Gastrocnemius medialis (tissue), 4 donors: ENCODE measurements at places on chromosomes 12 and 14.
A peak's percentile ranks its signal among the peaks of the same experiment; 100 is the strongest.

GRCh38 chr12:122856999-122857671, 21.9 kb downstream of the HIP1R start:
- no peak for DNase-seq

GRCh38 chr14:56189307-56189706, 71.1 kb downstream of the PELI2 start:
- no peak for DNase-seq

- peak; percentile 57 for DNase-seq
Observed at GRCh38 chr12:108634341-108634751, 652 bp upstream of the SELPLG start.

DNA sequence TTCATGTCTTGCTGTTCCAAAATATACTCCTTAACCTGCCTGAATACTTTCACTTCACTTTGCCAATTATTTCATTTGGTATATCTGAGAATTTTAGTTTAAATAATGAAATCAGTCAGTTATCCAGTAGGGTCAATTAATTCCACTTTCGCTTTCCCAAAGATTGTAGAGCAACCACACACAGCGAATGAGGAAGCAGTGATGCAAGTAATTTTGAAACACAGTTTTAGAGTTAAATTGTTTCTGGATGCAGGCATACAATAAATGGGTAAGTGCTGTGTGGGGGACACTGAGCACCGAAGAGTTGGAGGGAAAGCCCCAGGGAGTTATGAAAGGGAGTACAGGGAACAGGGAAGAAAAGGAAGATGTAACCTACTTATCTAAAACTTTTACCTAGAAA, 62.8 kb downstream of the TSHR start:
- DNase-seq = no peak

- DNase-seq = no peak
Observed at GRCh38 chr12:13199592-13199991, 3.1 kb downstream of the EMP1 start.

- DNase-seq = no peak
Observed at GRCh38 chr14:36915081-36915480, 253.4 kb downstream of the PAX9 start.

- DNase-seq = no peak
Observed at GRCh38 chr12:69661386-69661785, 37.7 kb downstream of the BEST3 start.

GRCh38 chr14:50397390-50398188, 908 bp upstream of the CDKL1 start:
- DNase-seq = peak; percentile 4

- DNase-seq = no peak
Observed at GRCh38 chr14:71661441-71661840, 270.8 kb upstream of the RGS6 start.

DNA sequence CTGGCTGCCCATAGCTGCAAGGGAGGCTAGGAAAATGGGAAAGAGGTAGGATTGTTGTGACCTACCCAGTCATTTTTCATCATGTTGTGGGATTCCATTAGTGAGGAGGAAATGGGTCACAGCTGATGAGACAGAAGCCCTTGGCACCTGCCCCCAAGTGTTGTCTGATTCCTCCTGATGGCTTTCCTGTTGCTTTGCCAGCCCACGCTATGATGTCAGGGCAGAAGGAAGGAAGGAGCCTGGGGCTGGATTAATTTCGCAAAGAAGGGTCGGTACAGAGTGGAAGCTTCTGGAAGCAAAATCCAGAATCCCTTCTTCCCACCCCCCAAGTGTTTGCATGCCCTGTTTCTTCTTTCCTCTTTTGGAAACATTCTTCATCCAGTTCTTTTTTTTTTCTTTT, 8.7 kb downstream of the OTUB2 start:
- no peak for DNase-seq

DNA sequence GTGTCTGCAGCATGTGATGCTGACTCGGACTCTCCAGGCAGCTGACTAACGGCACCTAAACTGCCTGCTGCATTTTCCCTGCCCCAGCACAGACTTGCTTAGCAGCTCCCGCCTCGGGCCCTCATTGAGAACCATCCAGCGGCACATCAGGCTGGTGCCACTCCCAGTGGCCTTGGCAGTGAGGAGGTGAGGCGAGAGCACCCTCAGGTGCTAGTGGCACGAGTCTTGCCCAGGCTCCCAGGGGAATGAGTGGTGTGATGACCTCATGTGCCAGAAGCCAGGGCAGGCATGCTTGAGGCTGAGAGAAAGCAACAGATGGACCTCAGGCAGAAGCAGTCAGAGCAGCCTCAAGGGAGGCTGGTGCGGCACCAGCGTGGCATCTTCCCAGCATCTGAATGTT, 60.2 kb downstream of the PRKCH start:
- peak; percentile 8 for DNase-seq

DNA sequence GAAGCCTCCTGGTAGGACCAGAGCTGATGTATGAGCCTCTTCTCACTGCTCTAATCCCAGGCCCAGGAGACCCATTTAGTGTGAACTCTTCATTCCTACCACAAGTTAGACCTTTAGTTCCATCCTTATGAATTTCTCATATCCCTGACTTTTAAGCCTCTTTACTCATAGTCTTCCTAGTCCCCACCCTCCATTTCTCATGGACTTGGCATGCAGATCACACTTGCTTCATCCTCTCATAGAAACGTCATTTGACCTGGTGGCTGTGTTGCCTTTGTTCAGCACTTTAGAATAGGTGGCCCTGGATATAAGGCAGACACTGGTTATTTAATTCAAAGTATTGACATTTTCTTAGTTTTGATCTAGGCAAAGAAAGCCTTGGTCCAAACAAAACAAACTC, 99.5 kb downstream of the SLC16A7 start:
- peak; percentile 12 for DNase-seq

DNA sequence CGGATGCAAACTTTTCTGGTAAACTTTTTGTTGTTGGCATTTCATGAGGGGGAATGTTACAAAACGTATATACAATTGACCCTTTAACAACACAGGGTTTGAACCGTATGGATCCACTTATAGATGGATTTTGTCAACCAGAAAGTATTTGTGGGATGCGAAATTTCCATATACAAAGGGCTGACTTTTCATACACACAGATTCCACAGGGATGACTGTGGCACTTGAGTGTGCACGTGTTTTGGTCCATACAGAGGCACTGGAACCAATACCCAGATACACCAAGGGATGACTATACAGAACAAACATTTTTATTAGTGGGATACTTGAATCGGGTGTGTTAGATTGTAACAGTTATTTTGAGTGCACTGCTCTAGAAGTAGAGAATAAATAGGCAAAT, 29.8 kb upstream of the CCT2 start:
- no peak for DNase-seq

- no peak for DNase-seq
Observed at GRCh38 chr14:56759094-56759493, 51.2 kb downstream of the OTX2 start.

GRCh38 chr12:115871714-115872113, 405.8 kb downstream of the MED13L start:
- no peak for DNase-seq

DNA sequence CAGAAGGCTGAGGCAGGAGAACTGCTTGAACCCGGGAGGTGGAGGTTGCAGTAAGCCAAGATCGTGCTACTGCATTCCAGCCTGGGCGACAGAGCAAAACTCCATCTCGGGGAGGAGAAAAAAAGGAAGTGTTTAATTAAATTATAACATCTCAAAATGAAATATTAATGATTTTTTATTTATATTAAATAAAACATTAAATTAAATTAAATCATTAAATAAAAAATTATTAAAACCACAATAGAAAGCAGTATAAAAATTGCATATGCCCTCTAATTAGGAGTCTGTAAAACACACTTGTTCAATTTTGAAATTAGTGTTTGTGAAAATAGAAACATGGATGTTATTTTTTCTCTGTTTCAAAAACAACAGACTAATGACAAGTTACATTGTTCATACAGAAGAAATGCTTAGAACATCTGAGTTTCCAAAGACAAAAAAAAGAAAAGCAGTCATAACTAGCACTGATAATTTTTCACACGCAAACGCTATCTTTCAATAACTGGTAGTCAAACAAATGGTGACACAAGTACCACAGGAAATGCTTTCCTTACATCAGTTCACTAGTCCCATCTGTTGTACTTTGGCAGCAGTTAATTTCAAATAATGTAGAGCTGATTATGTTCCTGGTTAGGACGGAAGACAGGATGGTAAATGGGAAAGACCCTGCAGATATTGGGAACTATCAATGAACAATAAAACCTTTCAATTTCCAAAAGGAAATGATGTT, 54.9 kb downstream of the HECTD4 start:
- no peak for DNase-seq

- DNase-seq = no peak
Observed at GRCh38 chr12:9346866-9347327, 138.7 kb upstream of the PZP start.

- no peak for DNase-seq
Observed at GRCh38 chr12:59004456-59004855, 84.2 kb upstream of the LRIG3 start.

DNA sequence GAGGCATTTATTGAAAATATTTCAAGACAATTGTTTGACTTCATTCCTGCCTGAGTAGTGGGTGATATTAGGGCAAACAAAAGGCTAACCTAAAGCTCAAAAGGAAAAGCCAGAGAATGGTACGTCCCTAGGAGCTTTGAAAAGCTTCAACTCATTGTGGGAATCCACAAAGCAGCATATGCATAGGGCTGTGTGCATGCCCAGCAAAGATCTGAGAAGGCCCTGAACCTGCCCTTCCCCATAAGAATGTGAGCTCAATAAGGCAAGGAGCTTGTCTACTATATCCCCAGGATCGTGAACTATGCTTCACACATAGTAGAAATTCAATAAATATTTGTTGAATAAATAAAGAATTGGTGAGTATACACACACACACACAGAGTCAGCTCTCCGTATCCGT, 19.1 kb upstream of the RAD52 start:
- DNase-seq = no peak

GRCh38 chr14:51552768-51553404, 98.8 kb upstream of the FRMD6 start:
- DNase-seq = peak; percentile 2

DNA sequence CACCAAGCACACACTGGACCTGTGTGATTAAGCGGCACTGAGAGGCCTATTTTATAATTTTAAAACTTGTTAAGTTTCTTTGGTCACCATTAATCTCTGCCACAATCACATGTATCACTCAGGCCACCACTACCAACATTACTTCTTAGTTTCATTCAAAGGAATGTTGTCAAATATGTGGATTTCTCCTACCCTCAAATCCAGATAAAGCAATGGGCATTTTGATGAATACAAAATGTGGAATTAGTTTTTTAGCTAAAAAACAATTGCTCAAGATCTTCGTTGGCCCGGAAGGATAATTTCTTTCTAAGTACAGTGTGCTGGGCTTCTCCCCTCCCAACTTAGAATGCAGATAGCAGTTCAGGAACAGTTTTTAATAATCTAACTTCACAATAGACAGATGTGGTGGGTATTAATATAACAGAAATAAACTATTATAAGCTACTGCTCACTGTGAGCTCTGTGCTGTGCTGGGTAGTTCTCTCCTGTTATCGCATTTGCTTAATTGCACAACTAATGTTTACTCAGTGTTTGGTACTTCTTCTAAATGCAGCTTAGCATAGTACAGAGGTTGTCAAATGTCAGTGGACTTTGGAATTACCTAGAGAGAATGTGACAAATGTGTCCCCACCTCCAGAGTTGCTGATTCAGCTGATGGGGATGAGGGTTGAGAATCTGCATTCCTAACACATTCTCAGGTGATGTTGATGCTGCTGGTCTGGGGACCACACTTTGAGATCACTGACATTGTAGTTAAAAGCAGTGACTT, 266.7 kb upstream of the AMIGO2 start:
- no peak for DNase-seq

DNA sequence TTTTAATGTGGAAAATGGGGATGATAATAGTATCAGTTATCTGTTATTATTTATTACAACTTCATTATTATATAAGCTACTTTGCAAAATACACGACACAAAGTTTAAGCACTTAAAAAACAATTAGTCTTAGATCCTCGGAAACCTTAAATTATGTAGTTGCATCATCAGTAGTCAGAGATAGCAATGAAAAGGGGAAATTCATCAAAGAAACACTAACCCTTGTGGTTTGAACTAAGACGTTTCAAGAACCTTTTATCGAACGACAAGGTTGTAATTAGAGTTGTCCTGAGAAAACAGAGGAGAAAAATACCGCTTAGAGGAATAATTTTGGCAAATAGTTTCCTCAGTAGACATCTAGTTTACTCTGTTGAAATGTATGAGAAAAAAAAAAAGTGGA, 198.5 kb downstream of the PTPRO start:
- DNase-seq = no peak

- DNase-seq = no peak
Observed at GRCh38 chr12:132608231-132609171, 1.9 kb downstream of the LRCOL1 start.

DNA sequence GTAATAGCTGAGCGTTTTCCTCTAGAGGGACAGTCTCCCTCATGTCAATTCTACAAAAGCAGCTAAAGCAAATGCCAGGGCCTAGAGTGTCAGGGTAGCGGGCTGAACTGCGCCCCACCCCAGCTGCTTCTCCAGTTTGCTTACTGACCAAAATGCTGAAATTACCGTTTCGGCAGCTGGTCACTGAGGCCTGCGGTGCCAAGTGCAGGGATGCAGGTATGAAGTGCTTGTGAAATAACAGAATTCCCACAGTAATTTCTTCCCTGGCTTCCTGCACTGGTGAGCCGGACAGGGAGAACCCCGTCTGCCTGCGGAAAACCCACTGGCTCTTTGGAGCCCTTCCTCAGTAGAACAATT, 19.1 kb downstream of the PSMC1 start:
- DNase-seq = no peak

- no peak for DNase-seq
Observed at GRCh38 chr12:3103806-3104205, 26.6 kb downstream of the TSPAN9 start.

- no peak for DNase-seq
Observed at GRCh38 chr12:122309564-122310121, 43.3 kb upstream of the VPS33A start.

GRCh38 chr12:31736472-31736871, 7.7 kb upstream of the AMN1 start:
- no peak for DNase-seq

DNA sequence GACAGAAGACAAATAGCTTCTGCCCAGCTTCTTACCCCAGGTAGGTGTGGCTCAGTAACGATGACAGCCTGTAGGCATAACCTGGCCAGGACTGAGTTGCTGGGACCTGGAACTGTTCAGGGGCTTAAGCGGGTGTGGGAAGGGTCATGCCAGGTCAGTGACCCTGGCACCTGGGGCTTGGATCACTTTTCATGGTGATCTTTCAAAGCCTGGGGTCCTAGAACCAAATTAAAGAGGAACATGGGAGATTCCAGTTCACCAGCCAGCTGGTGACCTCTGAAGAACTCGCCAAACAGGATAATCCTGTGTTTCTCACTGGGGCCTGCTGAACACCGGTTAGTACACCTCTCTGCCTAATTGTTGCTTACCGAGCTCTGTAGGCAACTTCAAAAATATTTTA, 102.6 kb upstream of the LMNTD1 start:
- DNase-seq = no peak

- DNase-seq = no peak
Observed at GRCh38 chr12:65004270-65004669, 116.8 kb downstream of the WIF1 start.

GRCh38 chr12:50621399-50622300, 116.9 kb downstream of the DIP2B start:
- no peak for DNase-seq
